Mesothelial cell of epicardium (in vitro differentiated cells): ENCODE measurements at places on chromosomes 12 and 14.

GRCh38 chr14:73457041-73457923, 1.1 kb downstream of the NUMB start:
- DNase-seq, result peak; percentile 60

- no peak for DNase-seq
Observed at GRCh38 chr12:63424671-63425070, 243.6 kb downstream of the DPY19L2 start.

DNA sequence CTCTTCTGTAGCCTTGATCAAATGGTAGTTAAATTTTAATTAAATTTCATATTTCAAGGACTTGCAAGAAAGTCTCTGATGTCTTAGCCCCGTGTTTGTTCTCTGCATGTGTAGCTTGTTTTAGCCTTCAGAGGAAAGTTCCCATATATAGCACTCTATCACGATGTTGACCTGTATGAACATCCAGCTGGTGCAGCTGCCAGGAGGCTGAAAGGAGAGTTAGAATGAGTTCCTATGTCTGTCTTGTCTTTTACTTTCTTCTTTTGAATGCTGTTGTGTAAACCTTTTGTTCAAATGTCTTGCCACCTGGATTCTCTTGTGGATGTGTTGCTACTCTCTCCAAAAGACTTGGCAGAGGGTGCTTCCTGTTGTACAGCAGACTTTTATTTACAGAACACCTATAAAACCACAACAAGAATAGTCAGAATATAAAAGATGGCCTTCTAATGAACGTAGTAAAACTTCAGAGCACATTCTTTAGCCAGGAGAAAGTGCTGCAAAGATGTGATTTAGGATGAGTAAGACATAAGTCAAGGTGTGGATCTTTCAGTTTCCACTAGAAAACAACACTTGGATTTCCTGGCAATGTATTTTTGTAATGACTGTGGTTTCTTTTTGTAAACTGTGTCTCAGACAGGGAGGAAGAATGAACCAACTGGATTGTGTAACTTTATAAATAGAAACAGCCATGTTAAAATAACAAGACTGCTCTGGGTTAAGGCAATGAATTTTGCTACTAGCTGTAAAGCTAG, 17.2 kb downstream of the NAV3 start:
- DNase-seq, result no peak

DNA sequence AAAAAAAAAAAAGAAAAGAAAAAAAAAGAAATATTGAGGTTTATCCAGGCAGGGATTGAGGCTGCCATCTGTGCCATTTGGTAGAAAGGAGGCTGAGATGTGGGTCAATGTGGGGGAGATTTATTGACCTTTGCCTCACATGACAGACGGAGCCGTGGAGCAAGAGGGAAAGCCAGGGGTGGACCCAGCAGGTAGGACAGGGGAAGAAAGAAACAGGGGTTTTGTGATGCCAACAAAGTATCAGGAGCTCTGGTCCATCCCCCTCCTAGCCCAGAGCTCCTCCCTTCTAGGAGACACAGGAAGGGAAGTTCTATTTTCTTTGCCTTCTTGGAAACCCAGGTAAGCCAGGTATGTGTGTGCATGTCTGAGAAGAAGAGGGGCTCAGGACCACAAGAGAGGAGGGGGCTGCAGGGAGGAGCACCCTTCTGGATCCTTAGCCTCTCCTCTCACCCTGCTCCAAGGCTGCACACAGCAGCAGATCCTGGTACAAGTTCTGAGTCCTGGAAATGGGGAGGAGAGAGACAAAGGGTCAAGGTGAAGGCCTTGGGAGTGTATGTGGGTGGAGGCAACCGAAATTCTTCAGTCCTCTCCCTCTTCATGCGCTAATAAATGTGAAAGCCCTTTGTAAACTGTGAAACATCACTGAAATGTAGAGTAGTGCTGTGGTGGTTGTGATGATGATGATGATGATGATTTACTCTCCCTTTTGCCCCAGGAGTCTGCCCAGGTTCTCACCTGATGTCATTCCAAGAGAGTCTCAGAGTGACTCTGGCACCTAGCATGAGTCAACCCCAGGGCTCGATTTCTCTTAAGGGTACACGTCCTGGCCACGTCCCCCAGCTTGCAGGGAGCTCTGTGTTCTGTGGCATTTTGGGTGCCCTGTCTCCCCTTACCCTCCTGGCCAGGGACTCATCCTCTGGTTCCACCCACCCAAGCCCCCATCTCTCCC, 26.3 kb downstream of the ZFP36L1 start:
- DNase-seq, result no peak

GRCh38 chr12:103855036-103855712, 14.1 kb upstream of the NT5DC3 start:
- DNase-seq, result no peak

DNA sequence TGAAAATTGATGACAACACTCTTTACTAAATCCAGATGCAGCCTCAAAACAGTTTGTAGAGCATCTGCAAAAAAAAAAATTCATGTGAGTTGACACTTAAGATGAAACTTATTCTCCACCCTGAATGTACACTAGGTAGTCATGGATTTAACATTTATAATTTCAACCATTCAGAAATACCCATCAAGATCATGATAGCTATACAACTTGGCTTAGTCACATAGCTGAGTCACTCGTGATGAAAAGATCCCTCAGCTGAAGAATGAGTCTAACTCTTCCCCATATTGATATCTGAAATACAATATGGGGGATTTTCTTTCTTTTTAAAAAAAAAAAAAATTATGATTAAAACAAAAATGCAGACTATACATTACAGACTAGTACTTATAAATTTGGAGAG, 104.8 kb upstream of the PLEKHG7 start:
- DNase-seq, result no peak

DNA sequence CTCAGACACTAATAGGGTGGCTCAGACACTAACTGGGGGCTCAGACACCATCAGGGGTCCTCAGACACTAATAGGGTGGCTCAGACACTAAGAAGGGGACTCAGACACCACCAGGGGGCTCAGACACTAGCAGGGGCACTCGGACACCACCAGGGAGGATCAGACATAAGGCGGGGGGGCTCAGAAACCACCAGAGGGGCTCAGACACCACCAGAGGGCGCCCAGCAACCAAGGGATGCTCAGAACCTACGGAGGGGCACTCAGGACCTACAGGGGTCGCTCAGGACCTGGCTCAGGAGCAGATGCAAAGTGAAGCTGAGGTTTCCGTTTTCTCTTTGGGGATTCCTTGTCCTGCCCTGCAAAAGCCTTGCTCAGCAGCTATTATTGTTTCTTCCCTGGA, 448.5 kb downstream of the TMEM121 start:
- no peak for DNase-seq

DNA sequence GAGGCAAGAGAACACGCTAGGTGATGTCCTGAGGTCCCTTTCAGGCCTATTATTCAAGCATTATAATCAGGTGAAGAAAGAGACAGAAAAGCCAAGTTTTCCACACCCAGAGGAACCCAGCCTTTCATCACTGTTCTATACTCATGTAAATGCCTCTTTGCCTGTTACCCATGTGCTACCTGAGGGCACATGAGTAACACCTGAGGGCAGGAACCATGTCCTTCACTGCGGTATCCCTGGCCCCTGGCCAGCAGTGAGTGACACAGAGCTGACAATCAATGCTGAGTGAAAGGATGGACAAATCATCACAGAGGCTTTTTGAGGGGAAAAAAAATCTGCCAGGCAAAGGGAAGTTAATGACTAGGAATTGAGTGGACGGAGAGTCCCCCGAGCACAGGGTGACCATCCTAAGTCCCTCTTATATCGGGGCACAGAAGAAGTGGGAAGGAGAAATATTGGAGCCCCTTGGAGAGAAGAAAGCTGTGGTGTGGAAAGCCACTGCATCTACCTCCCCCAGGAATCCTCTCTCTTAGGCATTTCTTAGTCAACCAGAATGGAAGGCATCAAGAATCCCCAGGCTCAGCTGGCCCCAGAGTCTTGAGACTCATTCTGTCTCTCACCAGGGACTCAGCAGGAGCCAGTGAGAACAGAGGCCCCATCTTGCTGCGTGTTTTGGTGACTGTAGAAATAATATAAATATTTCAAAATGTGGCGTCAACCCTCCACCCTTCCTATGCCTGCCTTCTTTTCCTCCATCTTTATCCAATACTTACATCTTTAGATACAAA, 212.9 kb downstream of the DPF3 start:
- DNase-seq, result no peak

DNA sequence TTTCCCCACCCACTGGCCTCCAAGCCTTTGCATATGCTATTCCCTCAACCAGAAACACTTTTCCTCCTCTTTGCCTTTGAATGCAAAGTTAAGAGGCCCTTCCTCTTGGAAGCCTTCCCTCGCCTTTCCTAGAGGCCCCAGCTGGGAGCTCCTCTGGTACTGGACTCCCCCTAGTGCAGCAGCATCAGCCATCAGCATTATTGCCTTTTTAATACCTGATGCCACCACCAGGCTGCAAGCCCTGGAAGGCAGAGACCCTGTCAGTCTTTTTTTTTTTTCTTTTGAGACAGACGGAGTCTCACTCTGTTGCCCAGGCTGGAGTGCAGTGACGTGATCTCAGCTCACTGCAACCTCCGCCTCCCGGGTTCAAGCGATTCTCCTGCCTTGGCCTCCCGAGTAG, 19.1 kb upstream of the PLA2G1B start:
- no peak for DNase-seq

DNA sequence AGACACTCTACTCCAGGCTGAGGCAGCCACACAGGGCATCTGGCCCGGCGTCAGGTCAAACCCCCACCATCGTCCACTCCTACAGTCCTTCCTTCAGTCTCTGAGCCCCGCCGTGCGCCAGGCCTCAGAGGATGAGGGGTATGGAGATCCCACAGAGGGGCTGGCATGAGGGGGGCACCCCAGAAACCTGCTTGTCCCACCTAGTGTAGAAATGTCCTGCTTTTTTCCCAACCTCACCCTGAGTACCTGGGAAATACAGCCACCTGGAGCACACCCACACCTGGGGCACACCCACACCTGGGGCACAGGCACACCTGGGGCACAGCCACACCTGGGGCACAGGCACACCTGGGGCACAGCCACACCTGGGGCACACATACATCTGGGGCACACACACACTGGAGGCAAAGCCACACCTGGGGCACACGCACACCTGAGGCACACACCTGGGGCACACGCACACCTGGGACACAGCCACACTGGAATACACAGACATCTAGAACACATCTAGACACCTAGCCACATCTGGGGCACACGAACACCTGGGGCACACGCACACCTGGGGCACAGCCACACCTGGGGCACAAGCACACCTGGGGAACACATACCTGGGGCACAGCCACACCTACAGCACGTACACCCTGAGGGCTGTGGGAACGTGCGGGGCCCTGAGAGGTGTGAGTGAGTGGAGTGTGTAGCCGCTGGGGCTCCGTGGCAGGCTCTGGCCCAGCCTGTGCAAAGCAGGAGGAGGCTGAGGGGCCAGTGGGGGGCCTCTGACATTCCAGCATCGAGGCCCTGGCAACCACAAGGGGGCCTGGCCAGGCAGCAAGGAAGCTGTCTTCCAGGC, 18.4 kb downstream of the AKT1 start:
- DNase-seq, result no peak

DNA sequence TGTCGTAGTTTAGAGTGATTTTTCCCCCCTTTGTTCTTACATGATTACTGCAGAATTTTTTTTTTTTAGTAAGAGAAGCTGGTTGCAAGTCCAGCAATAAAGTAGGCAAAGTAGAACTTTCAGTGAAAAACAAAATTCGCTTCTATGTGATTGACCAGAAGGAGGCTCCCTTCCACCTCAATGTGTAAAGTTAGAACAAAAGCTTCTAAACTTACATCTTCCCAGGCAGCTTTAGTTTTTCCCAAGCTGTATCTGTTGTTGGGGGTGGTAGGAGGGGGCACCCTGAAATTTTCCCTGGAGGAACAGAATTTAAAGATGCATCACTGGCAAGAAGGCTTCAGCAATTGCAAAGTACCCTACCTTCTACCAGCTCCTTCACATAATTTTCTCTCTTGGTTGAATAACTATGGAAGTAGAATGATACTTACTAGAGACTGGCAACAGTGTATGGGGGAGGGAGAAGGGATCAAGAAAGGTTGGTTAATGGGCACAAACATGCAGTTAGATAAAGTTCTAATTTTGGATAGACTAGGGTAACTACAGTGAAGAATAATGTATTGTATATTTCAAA, 87.3 kb upstream of the E2F7 start:
- DNase-seq, result no peak

DNA sequence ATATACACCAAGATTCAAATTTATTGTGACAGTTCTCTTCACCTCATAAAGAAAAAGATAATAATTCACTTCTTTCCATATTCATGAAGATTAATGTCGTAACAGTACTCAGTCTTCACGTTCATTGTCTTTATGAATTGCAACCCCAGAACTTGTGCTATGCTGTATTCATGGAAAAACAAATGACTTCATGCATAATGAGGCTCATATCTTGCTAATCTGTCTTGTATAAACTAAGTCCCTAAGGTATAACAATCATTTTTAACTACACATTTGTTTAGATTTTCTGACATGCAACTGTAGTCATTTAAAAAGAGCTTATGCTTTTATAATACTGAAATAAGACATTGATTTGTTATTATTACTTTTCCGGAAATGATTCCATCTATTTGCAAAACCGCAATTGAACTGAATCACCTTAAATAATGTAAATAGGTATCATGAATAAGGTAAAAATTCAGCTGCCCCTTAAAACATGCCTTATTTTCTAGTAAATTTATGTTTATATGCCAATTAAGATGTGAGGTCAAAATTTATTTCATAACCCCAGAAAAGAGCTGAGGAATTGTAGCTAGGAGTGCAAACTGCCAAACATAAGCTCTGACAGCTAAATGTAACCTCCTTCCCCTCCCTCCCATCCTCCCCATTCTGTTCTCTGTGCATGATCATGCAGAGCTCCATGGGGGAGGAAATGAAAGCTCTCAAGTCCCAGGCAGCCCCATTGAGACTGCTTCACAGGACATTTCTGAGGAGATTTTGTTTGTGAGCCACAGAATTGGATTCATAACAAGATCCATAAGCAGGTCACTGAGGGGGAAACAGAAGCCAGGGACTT, 301.6 kb downstream of the ATP23 start:
- DNase-seq, result no peak

DNA sequence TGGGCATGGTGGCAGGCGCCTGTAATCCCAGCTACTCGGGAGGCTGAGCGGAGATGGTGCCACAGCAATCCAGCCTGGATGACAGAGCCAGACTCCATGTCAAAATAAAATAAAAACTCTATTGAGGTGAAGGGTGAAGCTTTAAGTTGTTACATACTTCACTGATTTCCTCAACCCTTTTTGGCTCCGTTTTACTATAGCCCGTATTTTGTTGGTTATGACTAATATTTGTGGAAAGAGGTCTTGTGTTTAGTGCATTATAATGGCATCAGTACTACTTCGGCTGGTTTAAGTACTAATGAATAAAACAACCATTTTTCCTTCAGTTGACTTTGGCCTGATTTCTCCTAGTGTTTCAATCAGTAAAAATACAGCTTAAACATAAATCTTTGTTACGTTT, 27.0 kb upstream of the SLC2A14 start:
- DNase-seq, result no peak
